ENCODE measurements at places on chromosomes 2 and 18.

GRCh38 chr2:25700221-25700660 lies 26.9 kb upstream of the DTNB start:
- DNase-seq, result peak; percentile 40

GRCh38 chr2:36069074-36069473 lies 286.5 kb upstream of the CRIM1 start:
- DNase-seq, result no peak

GRCh38 chr18:78975292-78975691 lies 4.3 kb upstream of the SALL3 start:
- no peak for DNase-seq

DNA sequence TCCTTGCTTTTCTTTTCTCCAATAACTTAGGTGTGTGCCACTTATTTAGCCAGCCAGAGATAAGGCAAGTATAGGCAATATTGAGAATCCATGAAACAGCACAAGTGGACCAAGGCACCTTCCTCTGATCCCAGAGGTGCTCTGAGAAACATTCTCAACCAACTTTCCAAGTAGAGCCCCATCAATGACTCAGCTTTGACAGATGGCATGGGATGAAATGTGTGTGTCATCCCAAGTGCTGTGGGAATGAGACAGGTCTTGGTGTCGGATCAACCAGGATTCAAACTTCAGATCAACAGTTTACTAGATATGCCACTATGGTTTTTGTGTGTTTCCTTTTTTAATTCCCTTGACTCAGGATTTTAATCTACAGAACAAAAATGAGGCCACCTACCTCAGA lies 164.0 kb downstream of the GRB14 start:
- DNase-seq, result no peak
